ENCODE measurements at places on chromosomes 11 and 22.
A peak's percentile ranks its signal among the peaks of the same experiment; 100 is the strongest.

DNA sequence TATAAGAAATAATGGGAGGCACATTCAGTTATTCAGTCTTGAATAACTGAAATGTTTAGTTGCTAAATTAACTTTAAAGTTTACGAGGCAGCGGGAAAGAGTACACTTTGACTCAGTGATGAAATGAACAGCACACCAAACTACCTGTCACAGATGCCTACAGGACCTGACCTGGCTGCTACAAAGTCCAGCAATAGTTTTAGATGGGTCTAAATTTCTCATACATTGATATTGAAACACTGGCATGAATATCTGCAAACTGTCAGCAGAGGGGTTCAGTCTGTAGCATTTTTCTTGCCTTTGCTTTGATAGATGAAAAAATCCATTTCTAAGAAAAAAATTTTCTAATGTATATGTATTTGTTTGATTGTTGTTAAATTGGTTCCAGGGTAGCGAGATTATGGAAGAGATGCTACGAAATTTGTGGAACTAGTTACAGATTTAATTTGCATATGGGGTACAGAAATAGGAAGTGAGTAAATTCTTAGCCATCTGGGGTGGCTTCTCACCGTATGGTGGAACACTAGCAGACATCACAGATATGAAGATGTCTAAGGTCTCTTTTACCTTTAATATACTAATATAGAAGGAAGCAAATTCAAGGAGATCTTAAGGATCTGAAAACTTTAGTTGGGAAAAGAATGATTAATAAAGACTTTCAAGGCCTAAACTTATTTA is 20.8 kb upstream of the GAB2 start:
- DNase-seq: no peak

DNA sequence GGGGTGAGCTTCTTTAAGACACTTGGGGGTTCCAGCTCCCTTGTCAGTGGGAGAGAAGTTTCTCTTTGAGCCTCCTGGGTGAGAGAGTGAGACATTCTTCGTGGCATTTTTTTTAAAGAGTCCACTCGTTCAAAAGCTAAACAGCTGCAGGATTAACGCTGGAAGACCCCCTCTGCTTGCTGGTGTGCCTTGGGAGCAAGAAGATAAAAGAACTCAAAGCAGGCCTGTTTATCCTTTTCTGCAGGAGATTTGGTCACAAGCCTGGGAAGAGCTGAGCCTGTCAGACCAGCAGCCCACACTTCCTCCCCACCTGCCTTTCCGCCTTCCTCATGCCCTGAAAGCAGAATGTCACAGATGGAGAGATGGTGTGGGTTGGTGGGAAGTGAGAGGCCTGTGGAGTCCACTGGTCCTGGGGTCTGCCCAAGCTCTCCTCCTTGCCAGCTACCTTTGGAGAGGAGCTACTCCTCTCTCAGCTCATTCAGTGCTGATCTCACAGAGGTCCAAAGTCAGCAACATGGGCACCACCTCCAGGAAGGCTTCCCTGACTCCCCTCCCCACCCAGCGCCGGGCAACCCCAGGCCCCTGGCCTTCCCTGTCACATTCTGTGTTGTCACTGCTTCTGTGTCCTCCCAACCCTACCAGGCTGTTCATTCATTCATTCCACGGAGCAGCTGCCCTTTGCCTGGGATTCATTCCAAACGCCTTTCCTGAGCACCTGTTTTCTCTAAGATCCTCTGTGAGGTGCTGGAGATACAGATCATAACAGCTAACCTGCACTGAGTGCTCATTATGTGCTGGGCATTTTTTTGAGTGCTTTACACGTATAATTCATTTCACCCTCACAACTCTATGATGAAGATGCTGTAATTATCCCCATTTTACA is 6.7 kb downstream of the GDPD5 start:
- DNase-seq: no peak

- no peak for DNase-seq
These were observed 8.6 kb upstream of the APOBEC3B start for GRCh38 chr22:38973289-38974169.

DNA sequence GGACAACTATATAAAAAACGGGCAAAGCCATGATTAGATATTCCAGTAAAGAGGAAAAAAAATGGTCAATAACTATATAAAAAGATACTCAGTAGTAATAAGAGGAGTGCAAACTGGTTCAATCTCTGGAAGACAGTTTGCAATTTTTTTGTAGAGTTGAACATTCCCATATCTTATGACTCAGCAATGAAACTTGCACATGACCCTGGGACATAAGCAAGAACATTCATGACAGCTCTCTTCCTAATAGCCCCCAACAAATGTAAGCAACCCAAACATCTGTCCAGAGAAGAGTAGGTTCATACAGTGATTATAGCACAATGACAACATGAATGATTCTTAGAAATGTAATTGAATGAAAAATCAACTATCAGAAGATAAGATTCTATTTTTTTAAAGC is 21.8 kb upstream of the CSF2RB start:
- DNase-seq: no peak

DNA sequence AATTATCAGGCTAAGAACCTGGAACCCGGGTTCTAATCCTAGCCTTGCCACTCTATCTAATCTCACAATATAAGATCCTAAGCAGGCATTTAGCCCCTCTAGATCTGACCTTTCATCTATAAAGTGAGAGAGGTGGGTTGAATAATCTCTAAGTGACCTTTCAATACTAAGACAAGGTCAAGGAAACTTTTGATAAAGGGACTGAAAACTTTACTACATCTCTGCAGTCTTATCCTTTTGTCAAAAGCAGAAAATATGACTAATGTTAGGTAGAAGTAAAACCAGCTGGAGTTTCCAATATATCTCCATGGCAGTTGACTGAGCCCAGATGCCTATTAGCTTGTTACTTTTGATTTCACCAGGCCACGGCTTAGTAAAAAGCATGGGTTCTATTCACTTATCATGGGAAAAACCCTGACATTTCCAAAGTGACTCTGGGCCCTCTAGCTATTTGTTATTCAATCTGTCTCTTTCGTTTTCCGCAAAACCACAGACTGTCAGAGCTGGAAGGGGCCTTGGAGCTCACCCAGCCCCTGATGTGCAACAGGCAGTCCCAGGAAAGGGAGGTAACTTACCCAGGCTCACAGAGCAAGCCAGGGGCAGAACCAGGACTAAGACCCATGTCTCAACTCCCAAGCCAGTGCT is 75.8 kb downstream of the RAB30 start:
- no peak for DNase-seq

DNA sequence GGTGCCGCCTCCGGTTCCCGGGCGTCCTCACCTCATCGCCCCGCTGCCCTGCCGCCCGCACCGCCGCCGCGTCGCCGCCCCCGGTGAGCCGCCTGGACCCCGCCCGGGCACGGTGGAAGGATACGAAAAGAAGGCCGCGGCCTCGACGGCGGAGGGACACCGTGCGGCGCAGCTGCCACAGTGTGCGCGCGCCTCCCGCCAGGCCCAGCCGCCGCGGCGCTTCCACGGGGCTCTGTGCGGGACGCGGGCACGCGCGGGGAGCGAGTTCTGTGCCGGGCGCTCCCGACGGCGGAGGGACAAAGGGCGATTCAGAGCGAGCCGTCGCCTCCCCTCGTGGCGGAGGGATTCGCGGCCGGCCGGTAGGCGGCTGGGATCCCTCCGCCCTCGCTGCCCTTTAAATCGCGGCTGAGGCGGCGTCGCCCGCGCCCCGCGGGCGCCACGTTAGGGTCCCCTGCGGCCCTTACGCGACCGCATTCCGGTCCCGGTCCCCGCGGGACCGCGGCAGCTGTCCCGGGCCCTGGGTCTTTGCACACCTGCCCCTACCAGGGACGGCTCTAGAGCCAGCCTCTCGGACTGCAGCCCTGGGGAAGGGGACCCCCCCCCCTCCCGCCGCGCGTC is 568 bp upstream of the KMT5B start:
- DNase-seq: peak; percentile 67

DNA sequence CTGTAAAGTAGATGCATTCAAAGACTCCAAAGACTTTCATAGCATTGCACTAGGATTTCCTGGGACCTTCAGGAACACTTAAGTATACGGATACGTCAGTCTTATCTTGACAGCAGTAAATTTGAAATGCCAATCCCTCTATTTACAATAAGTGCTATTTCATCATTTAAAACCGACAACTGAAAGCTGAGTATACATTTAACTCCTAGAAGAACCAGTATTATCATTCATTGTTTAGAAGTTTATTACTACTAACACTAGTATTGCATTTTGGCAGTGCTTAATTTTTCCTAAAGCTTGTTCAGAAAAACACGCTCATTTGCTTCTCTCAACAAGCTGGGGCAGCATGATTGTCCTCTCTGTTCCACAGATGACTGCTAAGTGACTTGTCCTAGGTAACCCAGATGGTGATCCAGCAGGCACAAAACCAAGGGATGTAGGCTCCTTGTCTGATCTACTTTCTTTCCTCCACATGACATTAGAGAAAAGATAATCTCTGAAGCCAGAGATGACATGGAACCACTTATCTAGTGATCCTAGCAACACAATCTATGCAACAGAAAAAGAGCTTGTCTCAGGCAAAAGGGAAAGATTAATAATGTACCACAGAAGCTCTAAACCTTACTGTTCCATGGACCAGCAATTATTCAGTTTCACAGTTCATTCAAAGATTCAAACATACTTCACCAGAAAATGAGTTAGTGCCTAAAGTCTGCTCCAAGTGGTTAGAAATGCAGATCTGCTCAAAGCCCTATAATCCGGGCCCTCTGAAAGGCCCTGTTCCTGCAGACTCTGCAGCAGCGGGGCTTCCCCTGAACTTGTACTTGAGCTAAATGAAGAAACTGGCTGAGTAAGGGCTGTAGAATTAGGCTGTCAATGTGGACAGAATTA is 5.2 kb downstream of the MAML2 start:
- peak; percentile 32 for DNase-seq

GRCh38 chr11:9014826-9015225 is 11.0 kb upstream of the NRIP3 start:
- no peak for DNase-seq

DNA sequence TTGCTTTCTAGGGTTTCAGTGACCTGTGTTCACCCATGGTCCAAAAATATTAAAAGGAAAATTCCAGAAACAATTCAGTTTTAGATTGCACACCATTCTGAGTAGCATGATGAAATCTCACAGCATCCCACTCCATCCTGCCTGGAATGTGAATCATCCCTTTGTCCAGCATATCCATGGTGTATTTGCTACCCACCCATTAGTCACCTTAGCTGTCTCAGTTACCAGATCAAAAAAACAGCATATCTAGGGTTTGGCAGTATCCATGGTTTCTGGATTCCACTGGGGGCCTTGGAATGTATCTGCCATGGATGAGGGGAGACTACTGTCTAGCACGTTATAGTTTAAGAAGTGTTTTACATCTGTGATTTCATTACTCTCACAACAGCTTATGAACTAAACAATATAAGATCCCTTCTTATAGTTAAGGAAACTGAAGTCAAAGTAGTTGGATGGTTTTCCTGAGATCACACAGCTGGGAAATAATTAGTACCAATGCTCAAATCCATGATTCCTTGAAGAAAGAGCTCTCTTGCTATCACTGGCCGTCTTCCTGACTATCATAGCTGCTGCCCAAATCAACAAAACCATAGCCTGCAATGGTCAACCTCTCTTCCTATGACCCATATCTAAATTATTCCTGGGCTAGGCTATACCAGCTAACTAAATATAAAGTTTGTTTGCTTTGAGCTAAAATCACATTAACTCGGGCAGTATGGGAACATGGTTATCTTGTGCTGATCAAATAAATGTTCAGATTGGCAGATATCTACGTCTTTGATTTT is 122.6 kb downstream of the MICAL2 start:
- no peak for DNase-seq

- DNase-seq: no peak
These were observed 1326.5 kb downstream of the LRRC4C start for GRCh38 chr11:40132912-40133311.

DNA sequence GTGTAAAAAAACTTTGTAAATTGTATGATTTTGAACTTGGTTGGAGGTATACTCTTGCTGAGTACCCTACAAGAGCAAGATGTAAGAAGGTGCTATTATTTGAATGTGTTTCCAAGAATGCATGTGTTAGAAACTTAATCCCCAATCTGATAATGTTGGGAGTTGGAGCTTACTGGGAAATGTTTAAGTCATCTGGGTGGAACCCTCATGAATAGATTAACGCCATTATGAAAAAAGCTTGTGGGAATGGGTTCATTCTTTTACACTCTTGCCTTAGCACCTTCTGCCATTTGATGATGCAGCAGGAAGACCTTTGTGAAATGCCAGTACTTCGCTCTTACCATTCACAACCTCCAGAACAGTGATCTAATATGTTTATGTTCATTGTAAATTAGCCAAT is 498.3 kb downstream of the TMEM135 start:
- no peak for DNase-seq

- DNase-seq: no peak
These were observed 46.6 kb downstream of the WNT7B start for GRCh38 chr22:45930324-45930723.

GRCh38 chr11:102119997-102120396 is 9.8 kb downstream of the YAP1 start:
- no peak for DNase-seq

GRCh38 chr22:21710156-21710555 is 25.4 kb downstream of the YPEL1 start:
- DNase-seq: no peak

GRCh38 chr22:46581538-46582244 is 38.5 kb upstream of the GRAMD4 start:
- no peak for DNase-seq

DNA sequence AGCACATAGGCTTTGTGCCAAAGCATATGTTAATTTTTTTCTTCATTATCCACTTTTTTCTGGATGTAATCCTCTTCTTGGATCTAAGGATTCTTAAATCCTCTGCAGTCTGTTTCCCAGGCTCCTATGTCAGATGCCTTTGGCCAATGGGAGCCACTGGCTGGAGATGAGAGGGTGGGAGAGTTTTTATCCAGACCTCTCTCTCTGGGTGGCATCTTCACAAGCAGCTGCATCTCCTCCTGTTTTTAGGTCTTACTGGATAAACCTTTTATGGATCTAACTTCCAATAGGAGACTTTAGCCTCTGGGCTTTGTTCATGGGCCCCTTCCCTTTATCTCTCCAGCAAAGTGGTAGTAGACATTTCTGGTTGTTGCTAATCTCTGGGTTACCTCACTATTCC is 22.4 kb upstream of the MPPED2 start:
- DNase-seq: no peak

DNA sequence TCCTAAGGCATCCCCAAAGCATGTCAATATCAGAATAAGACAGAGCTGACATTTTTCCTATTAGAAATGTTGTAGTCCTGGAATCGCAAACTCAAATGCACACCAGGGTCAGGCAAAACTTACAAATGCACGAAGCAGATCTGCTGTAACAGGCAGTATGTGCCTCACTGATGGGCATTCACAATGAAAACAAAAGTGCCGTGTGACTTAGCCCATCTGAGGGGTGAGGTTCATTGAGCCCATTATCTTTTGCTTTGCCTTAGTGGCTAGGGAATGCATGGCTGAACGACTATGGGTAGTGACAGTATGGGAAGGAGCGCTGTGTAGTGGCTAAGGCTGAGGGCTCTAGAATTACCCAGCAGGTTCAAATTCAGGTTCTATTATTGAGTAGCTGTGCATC is 43.1 kb upstream of the RASSF10 start:
- no peak for DNase-seq

- DNase-seq: no peak
These were observed 27.1 kb downstream of the BRD1 start for GRCh38 chr22:49800408-49801238.
